ENCODE measurements at places on chromosomes 13 and 19.

- no peaks in the 10 kb centered on the region for H3K36me3 ChIP-seq
- DNase-seq: no peak
- H3K27me3 ChIP-seq: no peaks in the 10 kb centered on the region
Measured at GRCh38 chr13:113744197-113745000, 14.6 kb upstream of the TMEM255B start.

- no peak overlapping the region for H3K4me3 ChIP-seq
- H3K4me1 ChIP-seq: no peaks in the 10 kb centered on the region
- no peaks in the 10 kb centered on the region for H3K27me3 ChIP-seq
- H3K36me3 ChIP-seq: no peaks in the 10 kb centered on the region
- DNase-seq: peak; percentile 50
Measured at GRCh38 chr13:89695343-89696257, 1651.9 kb upstream of the MIR17HG start.

- H3K4me3 ChIP-seq: no peak overlapping the region
- H3K4me1 ChIP-seq: peaks cover 58% of the 10 kb centered on the region
- no peaks in the 10 kb centered on the region for H3K36me3 ChIP-seq
- H3K27me3 ChIP-seq: no peaks in the 10 kb centered on the region
- H3K27ac ChIP-seq: no peak overlapping the region
- DNase-seq: no peak
Measured at GRCh38 chr13:50994651-50995050, 85.1 kb downstream of the RNASEH2B start.

- H3K36me3 ChIP-seq: no peaks in the 10 kb centered on the region
- peaks cover 4% of the 10 kb centered on the region for H3K4me1 ChIP-seq
- no peak for DNase-seq
- peak within 1 kb of the TSS; percentile 14 for H3K4me3 ChIP-seq
- H3K27ac ChIP-seq: no peak within 1 kb of the TSS
Measured at GRCh38 chr19:53991224-53992113, at the start of gene CACNG6. TSS of gene CACNG6 (plus strand) at chr19:53991637. CDS start at chr19:53992878, 1,241 bp downstream.

DNA sequence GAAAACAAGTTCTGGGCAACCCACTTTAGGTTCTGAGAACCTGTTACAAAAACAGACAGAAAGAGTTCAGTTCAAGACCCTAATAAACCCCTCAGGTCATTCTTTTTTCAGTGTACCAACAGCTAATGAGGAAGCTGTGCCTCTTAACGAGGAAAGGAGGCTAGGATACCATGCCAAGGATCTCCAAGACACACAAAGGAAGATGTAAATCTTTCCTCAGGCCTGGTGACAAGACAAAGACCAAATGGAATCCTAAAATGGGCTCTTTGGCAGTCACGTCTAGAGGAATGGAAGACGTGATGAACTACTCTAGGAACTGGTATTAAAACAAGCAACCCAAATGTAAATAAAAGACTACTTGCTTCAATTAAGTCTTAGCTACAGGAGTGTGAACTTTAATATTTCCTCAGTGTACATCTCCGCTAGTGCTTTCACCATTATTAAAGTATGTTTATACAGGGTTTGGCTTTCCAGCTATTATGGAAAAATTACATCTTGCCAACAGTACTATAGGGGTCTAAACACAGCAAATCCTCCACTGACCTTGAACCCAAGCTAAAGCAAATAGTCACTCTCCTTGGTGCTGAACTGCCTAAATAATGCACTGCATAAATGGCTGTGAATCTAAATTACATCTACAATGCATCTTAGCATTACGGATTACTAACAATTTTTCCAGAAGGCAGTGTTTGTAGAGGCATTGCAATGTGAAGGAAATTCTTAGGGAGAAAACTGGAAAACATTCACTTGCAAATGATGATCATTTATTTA, 42.3 kb downstream of the ENOX1 start:
- no peaks in the 10 kb centered on the region for H3K36me3 ChIP-seq
- H3K4me1 ChIP-seq: no peaks in the 10 kb centered on the region
- H3K4me3 ChIP-seq: no peak overlapping the region
- no peak overlapping the region for H3K27ac ChIP-seq

- H3K27ac ChIP-seq: no peak overlapping the region
- H3K4me3 ChIP-seq: no peak overlapping the region
- peaks cover 44% of the 10 kb centered on the region for H3K4me1 ChIP-seq
- no peaks in the 10 kb centered on the region for H3K36me3 ChIP-seq
- no peaks in the 10 kb centered on the region for H3K27me3 ChIP-seq
Measured at GRCh38 chr13:98214707-98215106, 37.6 kb upstream of the RNF113B start.
